ENCODE measurements at places on chromosomes 11 and 22.
A peak's percentile ranks its signal among the peaks of the same experiment; 100 is the strongest.

- DNase-seq = no peak
Observed at GRCh38 chr11:120385655-120386054, 49.4 kb downstream of the ARHGEF12 start.

DNA sequence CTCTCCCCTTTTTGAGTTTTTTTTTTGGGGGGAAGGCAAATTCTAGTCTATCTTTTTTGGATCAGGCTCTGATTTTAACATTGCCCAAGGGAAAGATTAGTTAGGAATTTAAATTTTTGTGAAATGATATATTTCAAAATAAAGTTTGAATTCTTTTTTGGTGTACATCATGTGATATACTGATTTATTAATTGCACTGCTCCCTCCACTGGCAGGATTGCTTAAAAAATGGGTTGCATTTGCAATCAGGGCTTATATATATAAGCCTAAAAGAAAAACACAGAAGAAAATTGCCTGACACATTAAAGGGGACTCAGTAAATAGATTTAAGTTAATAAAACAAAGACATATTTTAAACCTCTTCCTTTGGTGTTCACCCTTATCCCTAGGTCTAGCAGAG is 1.2 kb downstream of the DYNC2H1 start:
- no peak for DNase-seq

GRCh38 chr11:8059030-8059429 is 22.0 kb upstream of the TUB start:
- no peak for DNase-seq

DNA sequence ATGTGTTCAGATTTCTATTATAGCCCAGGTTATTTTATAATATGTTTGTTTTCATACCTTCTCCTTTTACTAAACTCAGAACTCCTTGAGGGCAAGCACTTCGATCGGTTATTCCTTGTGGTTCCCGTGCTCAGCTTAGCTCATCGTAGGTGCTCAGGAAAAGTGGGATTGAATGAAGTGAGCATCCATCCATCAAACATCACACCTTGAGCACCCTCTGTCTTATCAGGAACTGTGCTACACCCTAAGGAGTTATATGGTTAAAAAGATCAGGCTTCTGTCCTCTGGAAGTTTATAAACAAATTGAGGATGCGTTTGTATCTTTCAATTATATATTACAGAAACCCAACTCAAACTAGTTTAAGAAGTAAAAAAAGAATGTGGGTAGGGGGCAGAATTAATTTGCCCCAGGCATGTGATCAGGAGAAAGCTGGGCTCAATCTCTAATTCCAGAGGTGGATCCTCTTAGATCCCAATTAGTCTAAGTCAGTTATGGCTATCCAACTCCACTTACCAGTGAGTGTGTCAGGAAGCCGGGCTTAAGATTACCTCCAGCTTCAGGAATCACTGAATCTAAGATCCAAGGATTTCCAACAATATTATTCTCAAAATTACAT is 59.9 kb upstream of the RRAS2 start:
- DNase-seq = no peak

DNA sequence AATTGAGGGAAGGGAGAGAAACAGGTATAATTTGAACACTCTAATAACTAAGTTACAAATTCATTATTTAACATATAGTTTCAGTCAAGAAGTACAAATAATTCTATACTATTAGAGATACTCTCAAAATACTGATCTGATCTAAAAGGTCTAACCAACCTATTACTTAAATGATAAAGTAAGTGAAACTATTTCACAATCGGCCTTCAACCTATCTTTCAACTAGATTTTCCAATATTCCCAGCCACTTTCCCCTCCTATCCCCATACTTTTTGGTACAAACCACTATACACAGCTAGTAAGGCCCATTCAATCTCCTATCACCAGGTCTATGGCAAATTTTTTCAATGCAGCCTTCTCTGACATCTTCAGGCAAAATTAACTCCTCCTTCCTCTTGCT is 106.7 kb downstream of the SIK3 start:
- DNase-seq = no peak

- DNase-seq = no peak
Observed at GRCh38 chr11:128632141-128632791, 44.9 kb upstream of the ETS1 start.

DNA sequence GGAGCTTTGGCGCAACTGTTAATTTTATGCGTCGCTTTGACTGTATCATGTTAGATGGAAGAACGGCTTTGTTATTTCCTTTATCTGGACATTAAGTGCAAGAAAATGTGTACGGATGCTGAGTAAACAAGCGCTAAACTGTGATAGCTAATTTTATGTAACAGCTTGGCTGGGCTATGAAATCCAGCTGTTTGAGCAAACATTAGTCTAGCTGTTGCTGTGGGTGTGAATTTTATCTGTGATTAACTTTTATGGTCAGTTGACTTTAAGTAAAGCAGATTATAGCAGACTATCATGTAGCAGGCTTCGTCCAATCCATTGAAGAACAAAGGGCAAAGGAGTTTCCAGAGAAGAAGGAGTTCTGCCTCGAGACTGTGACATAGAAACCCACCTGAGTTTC is 14.0 kb downstream of the OR8A1 start:
- no peak for DNase-seq

DNA sequence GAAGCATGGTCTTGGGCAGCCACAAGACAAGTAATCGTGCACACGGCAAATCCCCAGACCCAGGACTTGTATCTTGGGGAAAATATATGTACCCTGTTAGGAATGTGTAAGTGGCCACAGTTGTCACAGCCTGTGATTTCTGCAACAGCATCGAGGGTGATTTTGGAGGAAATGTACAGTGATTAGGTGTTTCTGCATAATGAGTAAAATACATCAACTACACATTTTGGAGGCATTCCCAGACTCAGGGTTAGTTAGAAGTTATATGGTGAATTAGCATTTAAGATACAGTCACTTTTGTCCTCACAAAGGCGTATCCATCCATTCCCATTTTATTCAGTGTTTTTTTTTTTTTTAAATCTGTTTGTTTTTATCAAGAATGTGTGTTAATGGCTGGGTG is 28.4 kb downstream of the SUSD2 start:
- DNase-seq = no peak

DNA sequence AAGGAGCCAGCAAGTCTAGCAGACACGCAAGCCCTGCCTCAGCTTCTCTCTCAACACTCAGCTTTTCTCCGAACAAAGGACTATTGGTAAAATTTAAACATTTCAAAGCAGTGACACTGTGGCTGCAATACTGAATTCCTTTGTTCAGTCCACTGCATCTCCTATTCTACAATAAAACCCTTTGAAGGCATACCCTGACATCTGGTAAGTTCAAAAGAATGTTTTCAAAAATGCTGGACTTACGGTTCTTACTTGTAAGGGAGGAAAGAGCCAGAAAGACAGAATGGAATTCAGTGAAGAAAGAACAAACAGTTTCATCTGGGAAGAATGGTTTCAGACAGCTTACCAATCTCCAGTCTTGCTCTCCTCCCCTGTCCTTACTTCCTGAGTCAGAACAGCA is 12.7 kb upstream of the OR8K1 start:
- peak; percentile 7 for DNase-seq

GRCh38 chr11:112753706-112754105 is 207.5 kb upstream of the NCAM1 start:
- no peak for DNase-seq

- no peak for DNase-seq
Observed at GRCh38 chr11:134762248-134763029, 350.4 kb upstream of the B3GAT1 start.

DNA sequence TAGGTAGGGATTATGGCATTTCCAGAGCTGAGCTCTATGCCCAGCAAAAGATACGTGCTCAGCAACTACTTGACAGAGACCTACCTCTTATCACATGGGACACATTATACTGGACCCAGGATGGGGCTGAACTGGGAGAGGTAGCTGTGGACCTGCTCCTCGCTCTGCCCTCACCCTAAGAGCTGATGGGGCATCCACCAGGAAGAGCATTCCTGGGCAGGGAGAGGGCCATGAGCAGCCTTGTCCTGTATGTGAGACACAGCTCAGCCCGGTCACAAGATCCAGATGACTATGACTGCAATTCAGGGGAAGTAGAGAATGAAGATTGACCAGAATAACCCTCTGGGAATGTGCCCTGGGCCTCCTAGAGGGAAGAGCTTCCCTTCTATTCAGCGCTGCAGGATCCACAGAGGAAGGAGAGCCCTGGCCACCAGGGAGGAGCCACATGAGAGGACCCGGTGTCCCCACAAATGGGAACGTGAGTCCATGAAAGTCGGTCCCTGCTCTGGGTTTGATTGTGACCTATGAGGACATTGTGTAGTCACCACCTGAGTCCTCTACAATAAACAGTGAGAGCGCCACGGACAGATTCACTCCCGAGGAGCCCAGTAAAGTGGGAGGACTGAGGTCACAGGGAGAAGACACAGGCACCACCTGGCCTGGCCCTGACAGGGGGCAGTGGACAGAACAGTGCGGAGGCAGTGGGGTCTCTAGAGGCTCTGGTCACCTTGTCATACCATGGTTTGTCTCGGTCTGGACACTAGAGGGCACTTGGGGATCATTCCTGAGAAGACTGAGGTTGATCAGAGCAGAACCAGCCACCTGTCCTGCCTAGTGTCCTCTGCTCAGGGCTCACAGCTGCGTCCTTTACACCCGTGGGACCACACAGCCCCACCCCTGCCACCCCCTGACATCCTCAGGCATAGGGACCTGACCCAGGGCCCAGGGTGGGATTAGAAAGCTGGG is 99.5 kb downstream of the ZNF280B start:
- peak; percentile 17 for DNase-seq

DNA sequence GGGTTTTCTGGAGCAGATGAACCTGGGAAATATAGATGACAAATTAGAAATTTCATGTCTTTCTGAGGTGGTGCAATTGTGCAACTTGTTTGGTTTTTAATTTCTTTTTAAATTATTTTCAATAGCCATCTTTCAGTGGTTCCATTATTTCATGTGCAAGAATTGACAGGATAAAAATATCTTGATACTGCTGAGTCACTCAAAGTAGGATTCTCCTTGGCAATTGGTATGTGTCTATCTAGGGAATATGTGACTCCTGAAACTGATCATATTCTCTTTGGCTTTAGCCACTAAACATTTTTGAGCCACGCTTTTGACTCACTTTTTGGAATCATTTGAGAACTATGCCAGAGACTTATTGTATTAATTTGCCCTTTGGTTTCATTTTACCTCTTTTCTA is 331.5 kb downstream of the KCNA4 start:
- DNase-seq = no peak

DNA sequence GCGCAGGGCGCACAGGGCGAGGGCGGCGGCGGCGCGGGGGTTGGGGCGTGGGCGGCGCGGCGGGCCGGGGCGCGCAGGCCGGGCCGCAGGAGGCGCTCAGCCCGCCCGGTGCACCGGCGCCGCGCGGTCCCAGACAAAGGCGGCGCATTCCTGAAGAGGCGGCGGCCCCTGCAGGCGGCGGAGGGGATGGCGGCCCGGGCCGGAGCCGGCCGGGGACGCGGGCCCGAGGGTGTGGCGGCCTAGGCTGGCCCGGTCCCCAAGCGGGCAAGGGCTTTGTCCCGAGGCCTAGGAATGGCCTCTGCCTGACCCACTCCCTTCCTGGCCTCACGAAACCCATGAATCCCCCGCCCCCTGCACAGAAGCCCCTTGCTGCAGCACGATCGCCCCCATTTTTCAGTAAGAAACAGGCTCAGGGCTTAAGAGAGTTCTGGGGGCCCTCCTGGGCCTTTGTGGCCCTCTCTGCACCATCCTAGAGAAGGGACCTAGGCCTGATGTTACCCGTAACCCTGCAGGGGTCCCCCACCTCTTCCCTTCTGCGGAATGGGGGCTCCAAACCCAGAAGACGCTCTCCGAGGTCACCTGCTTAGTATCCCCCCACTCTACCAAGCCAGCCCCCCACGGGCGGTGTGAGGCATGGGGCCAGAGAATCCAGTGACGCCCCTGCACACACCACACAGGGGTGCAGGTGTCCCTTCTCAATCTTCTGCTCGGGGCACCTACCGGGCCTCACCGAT is at the start of gene RTN4R:
Gene RTN4R (minus strand): TSS at position 40 of the 734 bp plus-strand sequence. CDS start 226 bp downstream, outside the sequence.
- DNase-seq = peak; percentile 36

DNA sequence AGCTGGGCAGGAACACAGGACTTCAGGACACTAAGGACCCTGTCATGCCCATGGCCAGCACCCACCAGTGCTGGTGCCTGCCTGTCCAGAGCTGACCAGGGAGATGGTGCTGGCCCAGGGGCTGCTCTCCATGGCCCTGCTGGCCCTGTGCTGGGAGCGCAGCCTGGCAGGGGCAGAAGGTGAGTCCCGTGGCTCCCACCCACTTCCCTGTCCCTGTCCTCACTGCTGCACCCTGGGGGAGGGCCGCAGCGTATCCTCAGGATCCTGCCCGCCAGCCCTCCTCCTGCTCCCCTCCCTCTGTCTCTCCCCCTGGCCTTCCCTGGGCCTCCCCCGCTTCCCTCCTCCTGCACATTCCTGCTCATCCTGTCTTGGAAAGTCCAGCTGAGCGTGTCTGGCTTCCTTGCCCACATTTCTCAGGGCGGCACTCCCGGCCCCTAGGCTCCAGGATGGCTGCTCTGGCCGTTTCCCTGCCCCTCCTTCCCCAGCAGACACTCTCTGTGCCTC is 8.7 kb downstream of the CSF2RB start:
- no peak for DNase-seq

- no peak for DNase-seq
Observed at GRCh38 chr11:46520971-46521745, 72.7 kb downstream of the AMBRA1 start.

DNA sequence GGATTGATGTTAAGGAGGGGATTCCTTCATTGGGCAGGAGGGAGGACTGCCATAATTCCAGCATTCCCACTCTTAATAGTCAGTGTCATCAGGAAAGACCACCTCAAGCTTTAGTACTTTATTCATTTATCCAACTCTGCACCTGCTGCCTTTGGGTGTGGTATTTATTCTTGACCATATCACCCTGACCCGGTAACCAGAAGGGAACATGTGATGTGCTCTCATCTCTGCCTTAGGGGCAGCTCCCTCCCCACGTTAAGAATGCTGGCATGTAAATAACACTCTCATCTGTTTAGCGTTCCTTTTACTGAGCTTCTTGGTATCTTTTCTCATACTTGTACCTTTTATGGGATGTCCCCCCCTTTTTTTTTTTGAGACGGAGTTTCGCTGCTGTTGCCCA is 7.7 kb downstream of the CAT start:
- no peak for DNase-seq

DNA sequence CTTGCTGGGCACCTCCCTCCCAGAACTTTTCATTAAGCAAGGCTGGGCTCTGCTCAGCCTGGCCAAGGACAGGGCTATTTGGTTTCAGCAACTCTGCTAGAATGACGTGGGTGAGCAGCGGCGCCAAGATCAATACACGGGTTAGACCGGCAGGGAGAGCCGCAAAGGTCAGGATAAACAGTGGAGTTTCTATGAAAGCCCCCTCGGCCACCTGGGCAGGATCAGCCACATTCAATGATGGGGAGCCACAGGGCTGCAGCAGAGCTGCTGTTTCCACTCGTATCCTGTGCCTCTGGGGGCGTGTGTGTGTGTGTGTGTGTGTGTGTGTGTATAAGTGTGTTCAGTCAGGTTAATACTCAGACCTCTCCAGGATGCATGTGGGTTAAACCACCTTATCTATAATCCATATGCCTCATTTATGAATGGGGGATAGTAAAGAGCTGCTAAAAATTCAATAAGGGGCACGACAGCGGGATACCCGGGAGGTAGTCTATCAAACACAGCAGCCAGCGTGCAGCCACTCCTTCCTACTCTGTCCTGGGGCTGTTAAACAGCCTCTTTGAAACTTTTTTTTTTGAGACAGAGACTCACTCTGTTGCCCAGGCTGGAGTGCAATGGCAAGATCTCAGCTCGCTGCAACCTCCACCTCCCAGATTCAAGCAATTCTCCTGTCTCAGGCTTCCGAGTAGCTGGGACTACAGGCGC is 34.8 kb downstream of the MYH9 start:
- no peak for DNase-seq

GRCh38 chr22:27685515-27685914 is 116.0 kb downstream of the MN1 start:
- DNase-seq = no peak

Measured in midbrain (tissue), 1 donor.